Motor neuron (in vitro differentiated cells): ENCODE measurements at places on chromosomes 3 and 15. TPM values are rescaled to one million over a fixed set of nuclear protein-coding genes. Genes with fewer than 3 reads are reported as not detected.

Gene IGSF11
- 1.6 and 1.7 TPM in 2 replicates for total RNA-seq

Gene FSTL1
- total RNA-seq: 297 and 335 TPM in 2 replicates

Gene PSMA4
- 261 and 344 TPM in 2 replicates for total RNA-seq

Gene GJD2
- 4.3 TPM in 2 replicates for total RNA-seq

Gene PCSK6
- total RNA-seq: 1.6 and 2.3 TPM in 2 replicates

Gene GADL1
- total RNA-seq: 3.9 and 17.4 TPM in 2 replicates

Gene HIGD2B
- 0.66 and 0.68 TPM in 2 replicates for total RNA-seq

Gene SLC22A13
- total RNA-seq: 0.27 and 0.36 TPM in 2 replicates

Gene XRN1
- 52.0 and 82.4 TPM in 2 replicates for total RNA-seq

Gene IL17RB
- total RNA-seq: 2.5 and 2.9 TPM in 2 replicates

Gene ZNF80
- 0.60 and 0.88 TPM in 2 replicates for total RNA-seq

Gene ZNF662
- 1.9 and 3.1 TPM in 2 replicates for total RNA-seq

Gene KCNMB3
- 2.0 and 2.5 TPM in 2 replicates for total RNA-seq

Gene GOLGA8M
- 0.37 TPM in 1 of 2 replicates, not detected in the other for total RNA-seq

Gene PLSCR1
- total RNA-seq: 2.2 and 2.9 TPM in 2 replicates

Gene SST
- not detected in 2 replicates for total RNA-seq

Gene ANKUB1
- 2.2 TPM in 1 of 2 replicates, not detected in the other for total RNA-seq

Gene ALPK3
- total RNA-seq: 0.46 and 0.67 TPM in 2 replicates

Gene CCR8
- not detected in 2 replicates for total RNA-seq

Gene VPS13C
- 30.1 and 31.2 TPM in 2 replicates for total RNA-seq

Gene DNAJA4
- total RNA-seq: 6.2 and 8.8 TPM in 2 replicates

Gene CCDC13
- 18.2 and 18.8 TPM in 2 replicates for total RNA-seq

Gene CYP19A1
- 3.5 and 7.3 TPM in 2 replicates for total RNA-seq

Gene RFC4
- total RNA-seq: 39.0 and 40.1 TPM in 2 replicates

Gene WDR93
- total RNA-seq: 0.11 and 0.13 TPM in 2 replicates

Gene NRG4
- 1.3 and 1.6 TPM in 2 replicates for total RNA-seq

Gene NEK11
- total RNA-seq: 1.0 and 1.1 TPM in 2 replicates

Gene GOLGA8O
- total RNA-seq: 0.09 and 0.26 TPM in 2 replicates

Gene CD276
- 89.5 and 96.9 TPM in 2 replicates for total RNA-seq

Gene TUSC7
- not detected in 2 replicates for total RNA-seq

Gene GP5
- 0.46 and 0.47 TPM in 2 replicates for total RNA-seq
